Right lobe of liver (tissue), 6 donors: ENCODE measurements at places on chromosomes 7 and 10.
A peak's percentile ranks its signal among the peaks of the same experiment; 100 is the strongest.

GRCh38 chr7:21773326-21773725 is 172.4 kb downstream of the CDCA7L start:
- DNase-seq: no peak

DNA sequence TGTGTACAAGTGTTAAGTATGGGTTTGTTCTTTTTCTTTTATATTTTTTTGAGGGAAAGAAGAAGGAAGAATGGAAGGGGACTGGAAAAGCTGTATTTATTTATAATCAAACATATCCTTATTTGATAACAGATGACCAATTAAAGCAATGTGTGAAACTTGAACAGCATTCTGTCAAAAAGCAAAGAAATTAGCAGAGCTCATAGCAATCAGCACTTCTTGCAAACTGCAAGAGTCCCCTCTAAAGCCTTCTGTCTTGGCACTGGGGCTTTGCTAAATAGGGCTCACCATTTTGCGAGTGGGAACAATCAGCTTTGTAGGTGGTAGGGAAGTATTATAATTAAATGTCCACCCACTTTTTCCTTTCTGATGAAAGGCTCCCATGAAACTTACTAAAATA is 164.9 kb upstream of the LRRTM3 start:
- DNase-seq: no peak

DNA sequence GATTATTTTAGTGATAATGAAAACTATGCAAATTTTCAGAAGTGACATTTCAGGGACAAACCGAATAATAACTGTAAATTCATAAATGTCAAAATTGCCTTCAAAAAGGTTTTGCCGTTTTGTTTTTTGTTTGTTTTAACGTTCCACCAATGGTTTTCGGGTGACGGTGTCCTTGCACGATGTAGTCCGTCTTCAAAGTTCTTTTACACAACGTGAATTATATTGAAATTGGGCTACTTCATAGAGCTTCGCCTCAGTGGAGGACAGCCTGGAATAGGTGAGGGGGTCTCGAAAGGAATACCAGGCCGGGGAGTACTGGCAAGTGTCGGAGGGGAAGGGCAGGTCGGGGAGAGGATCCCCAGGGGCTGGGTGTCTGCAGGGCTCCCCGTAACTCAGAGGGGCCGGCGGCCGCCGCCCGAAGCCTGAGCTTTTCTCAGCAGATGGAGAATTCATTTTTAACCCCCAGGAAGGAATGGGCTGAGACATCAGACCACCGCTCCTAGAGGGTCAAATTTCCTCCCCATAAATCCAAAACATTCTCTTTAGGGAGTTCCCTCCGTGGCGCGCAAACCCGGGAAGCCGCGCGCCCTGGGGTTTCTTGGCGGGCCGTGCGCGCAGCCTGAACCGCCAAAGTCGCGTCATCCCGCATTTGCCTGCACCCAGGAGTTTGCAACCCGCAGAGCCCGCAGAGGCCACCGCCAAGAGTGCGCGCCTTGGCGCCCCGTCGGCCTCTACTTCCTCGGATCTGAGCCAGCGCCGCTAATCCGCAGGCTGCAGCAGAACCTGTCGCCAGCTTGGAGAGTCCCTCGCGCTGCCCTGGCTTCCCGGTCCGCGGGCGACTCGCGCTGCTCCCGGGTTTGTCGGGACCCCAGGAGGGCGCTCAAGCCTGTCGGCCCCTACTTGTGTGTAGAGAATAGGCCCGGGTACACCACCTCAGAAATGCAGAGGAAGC is 17.3 kb upstream of the EVX1 start:
- DNase-seq: no peak

DNA sequence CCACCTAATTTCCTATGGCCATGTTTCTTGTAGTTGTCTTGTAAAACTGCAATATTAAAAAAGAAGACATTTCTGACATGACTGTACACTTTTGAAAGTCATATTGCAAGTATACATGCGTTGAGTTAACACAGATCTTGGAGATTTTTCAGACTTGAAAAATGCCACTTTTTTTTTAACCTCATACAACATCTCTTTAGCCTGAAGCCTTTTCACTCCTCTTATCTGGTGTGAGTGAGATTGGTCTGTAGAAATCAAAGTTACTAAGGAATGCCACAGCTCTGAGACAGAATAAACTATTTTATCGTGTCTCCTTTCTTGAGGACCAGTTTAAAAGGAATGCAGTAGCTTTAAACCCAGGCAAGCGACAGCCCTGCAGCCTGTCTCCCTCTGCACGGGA is 43.9 kb upstream of the NEUROD6 start:
- DNase-seq: no peak

- DNase-seq: no peak
These were observed 268.6 kb downstream of the KLF6 start for GRCh38 chr10:3516234-3516922.

DNA sequence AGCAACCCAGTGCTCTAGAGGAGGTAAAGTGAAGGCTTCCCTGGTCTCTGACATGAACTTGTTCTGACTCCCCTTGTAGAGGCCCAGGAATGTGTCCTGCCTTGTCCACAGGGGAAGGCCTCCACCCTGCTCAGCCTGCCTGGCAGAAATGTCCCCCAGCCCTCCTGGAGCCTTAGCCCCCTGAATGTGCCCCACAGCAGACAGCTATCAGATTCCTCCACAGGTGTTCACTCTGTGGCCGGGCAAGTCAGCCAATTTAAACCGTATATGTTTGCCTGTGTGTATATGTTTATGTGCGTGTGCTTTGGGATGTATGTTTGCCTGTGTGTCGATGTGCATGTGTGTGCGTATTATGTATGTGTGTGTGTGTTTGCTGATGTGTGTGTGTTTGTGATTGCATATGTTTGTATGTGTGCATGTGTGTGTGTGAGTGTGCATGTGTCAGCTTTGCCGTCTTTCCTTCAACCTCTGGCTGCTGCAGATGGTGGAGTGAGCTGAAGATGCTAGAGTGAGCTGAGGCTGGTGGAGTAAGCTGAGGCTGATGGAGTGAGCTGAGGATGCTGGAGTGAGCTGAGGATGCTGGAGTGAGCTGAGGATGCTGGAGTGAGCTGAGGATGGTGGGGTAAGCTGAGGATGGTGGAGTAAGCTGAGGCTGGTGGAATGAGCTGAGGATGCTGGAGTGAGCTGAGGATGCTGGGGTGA is 68.9 kb upstream of the ANTXRL start:
- no peak for DNase-seq

DNA sequence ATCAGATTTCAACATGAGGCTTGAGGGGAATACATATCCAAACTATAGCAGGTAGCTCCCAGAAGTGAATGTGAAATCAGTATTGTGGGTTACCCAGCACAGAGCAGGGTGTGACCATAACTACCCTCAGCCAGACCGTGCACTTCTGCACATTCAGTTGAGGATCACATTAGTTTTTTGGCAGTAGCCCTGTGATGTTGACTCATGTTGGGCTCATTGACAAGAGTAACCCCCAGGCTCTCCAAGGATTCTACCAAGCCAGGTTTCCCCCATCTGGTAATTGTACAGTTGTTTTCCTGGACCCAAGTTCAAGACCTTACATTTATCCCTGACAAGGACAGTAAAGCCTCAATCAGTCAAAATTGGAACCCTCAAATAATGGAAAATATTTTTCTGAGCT is 11.7 kb upstream of the CPA4 start:
- DNase-seq: no peak

DNA sequence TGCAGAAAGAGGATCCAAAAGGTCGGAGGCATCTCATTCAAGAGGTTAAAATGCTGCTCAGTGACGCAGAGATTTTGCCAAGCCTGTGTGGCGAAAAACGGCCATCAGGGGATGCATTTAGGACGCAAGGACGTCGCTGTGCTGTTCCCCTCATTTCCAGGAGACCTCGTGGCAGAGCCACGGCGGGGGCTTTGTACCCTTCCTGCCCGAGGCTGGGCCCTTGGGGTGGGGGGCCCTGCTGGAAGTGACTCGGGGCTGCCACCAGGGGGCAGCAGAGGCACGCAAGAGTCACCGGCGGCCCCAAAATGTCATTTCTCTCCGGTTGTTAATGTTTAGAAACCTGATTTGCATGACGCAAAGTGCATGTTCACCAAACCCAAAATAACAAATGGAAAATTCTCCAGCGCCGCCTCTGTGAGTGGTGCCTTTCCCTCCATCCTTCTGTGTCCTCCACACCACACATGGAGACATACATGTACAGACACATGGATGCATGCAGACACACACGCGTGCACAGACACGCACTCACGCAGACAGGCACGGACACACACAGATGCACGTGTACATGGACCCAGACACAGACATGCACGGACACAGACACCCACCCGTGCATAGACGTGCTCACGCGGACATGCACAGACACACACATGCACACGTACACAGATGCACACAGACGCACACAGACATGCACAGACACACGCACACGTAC is 51.0 kb upstream of the NKX6-2 start:
- no peak for DNase-seq

GRCh38 chr7:151208253-151208862 is 1.9 kb downstream of the H2BK1 start:
- DNase-seq: no peak

GRCh38 chr7:114182837-114183236 is 231.8 kb upstream of the FOXP2 start:
- no peak for DNase-seq

GRCh38 chr10:110190170-110190569 is 17.2 kb upstream of the MXI1 start:
- no peak for DNase-seq

DNA sequence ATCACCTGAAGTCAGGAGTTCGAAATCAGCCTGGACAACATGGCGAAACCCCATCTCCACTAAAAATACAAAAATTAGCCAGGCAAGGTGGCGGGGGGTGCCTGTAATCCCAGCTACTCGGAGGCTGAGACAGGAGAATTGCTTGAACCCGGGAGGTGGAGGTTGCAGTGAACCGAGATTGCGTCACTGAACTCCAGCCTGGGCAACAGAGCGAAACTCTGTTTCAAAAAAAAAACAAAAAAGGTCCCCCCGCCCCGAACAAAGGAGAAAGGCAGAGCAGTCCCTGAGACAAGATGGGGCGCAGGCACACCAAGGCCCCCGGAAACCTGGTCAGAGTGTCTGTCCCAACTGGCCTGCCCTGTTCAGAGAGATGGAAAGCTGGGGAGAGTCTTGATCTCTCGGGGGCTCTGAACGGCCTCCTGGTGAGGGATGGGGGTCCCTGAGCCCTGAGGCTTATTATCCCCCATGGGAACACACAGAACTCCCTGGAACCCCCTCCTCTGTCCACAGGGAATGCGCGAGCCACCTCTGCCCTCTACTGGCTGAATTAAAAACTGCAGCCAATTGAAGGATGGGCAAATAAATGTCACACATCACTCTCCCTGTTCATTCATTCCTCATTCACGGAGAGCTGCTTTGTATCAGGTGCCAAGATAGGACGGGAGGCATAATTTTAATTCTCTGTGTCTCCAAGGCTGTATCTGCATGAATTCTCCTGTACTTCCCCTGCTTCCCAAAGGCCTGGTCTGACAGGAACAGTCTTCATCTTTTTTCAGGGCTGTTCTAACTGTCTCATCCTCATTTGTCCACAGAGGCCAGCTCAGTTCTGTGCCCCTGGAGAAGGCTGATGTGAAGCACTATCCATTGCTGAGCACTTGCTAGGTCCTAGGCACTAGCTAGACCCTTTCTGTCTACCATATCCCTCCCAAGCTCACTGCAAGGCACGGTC is 28.9 kb downstream of the MAT1A start:
- no peak for DNase-seq

GRCh38 chr7:25580141-25580540 is 351.9 kb upstream of the NPVF start:
- DNase-seq: no peak

GRCh38 chr10:69748621-69749020 is 53.1 kb upstream of the COL13A1 start:
- no peak for DNase-seq

DNA sequence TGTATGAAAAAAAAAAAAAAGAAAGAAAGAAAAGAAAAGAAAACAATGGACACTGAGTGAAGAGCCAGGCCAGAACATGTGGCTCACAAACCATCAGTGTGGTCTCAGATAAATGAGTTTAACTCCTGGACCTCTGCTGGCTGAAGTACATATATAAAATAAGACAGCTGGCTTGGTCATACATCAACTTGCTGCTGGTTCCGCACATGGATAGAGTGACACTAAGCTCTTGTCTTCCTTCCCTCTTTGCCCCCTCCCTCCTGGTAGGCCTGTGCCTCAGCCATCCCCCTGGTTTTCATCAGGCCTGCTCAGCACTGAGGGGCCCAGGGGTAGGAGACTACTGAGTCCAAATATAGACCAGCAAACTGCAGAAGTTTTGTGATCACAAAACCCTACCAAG is 58.1 kb upstream of the DGKI start:
- DNase-seq: no peak

GRCh38 chr10:31707093-31708039 is 221.3 kb downstream of the ARHGAP12 start:
- DNase-seq: peak; percentile 67

GRCh38 chr7:20742913-20743312 is 43.8 kb downstream of the SP8 start:
- DNase-seq: no peak

DNA sequence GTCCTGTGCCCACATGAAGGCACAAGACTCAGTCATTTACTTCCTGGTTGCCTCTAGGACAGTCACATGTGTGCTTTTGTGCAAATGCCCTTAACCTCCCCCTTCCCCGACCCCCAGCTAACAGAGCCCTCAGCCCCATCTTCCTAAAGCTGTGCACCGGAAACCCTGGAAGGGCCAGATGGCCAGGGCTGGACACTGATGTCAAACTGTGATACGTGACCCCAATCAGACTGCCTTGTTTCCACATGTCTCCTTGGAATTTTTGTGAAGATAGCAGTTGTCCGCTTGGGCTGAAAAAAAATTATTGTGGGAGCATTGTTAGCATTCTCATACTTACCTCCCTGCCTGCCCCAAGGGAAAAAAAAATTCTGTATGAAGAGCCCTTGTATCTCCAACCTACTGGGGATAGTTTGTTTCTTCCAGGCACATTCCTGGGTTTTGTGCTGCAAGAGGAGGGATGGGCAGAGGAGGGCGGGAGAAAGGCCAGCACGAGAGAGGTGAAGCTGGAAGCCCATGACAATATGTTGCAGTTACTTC is 17.0 kb upstream of the ADAM12 start:
- no peak for DNase-seq

DNA sequence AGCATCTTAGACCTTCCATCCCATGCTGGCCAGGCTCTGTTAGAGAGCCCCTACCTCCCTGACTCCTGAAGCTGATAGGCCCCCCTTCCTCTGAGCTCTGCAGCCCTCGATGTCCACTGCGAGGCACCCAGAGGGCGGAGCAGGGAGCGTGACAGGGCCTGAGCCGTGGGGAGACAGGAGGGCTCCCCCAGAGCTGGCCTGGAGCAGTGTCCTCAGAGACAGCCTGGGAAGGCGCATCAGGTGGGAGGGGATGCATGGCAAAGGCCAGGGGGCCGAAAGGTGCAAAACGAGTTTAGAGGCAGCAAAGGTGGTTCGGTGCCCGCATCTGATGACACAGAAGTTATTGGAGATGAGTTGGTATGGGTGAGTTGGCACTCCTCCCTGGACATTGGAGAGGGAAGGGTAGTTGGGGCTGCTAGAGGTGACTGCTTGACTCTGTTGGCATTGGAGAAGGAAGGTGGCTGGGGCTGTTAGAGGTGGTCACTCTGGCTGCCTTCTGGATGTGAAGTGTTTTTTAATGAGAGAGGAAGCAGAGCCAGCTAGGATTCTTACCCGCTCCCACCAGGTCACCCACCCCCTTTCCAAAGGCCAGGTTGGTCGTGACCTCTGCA is 53.1 kb downstream of the PRF1 start:
- no peak for DNase-seq

GRCh38 chr10:21494191-21495001 is 31.1 kb downstream of the SKIDA1 start:
- DNase-seq: peak; percentile 70
